ENCODE measurements at places on chromosomes 5 and 9.

GRCh38 chr5:180080486-180081280 lies 9.1 kb upstream of the RNF130 start:
- DNase-seq, result no peak

GRCh38 chr9:4494806-4495205 lies 4.5 kb downstream of the SLC1A1 start:
- no peak for DNase-seq

GRCh38 chr9:136567651-136568287 lies 21.9 kb upstream of the NOTCH1 start:
- DNase-seq, result no peak

- no peak for DNase-seq
These were observed 144.4 kb upstream of the TBCA start for GRCh38 chr5:77920359-77921058.

- no peak for DNase-seq
These were observed 1304.4 kb upstream of the CDH6 start for GRCh38 chr5:29889051-29889450.

DNA sequence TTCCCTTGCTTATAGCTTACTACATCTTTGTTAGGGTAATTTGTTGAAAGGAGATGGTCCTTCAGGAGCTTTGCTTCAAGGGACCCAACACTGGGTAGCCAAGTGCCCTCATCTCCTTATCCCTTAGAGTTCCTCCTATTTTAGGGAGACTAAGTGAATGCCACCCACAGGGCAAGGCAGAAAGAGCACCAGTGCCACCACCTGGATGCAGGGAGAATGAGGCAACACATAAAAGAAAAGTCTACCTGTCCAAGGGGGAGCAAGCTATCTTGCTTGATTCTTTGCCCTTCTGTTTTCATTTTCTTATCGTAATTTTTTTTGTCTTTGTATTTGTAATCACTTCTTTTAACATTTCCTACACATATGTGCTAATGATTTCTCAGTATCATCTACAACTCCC lies 205.5 kb downstream of the NPR3 start:
- peak; percentile 4 for DNase-seq

DNA sequence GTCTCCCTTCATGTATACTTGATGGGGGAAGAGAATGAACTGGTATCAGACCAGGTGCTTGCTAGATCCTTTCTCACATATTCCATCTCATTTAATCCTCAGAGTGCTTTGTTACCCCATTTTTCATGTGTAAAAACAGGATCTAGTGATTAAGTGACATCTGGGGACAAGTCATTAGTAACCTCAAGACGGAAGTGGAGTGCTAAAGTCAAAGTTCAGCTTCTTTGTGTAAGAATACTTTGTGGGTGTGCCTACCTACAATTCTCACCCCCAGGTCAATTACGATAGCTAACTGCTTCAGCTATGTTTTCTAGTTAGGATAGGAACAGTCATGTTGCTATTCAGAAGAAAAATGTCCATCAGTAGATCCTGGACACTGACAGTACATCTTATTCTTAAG lies 3.1 kb upstream of the FAM120AOS start:
- DNase-seq, result peak; percentile 38

GRCh38 chr5:56329652-56330051 lies 96.5 kb upstream of the ANKRD55 start:
- DNase-seq, result no peak

DNA sequence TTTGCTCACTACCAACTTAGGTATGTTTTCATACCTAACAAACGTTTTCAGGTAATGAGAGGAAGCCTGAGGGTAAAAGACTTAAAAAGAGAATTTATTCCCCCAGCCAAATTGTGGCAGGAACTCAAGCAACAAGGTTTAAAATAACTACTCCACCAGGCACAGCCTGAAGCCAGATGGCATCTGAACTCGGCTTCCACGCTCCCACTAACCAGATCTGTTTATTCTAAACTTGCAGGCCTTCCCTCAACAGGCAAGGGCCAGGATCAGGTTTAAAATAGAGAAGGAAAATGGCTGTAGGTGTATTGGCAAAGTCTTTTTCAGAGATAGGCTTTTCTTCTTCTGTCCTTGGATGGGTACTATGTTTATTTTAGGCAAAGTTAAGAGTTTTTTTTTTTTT lies 89.4 kb downstream of the OTULIN start:
- no peak for DNase-seq

DNA sequence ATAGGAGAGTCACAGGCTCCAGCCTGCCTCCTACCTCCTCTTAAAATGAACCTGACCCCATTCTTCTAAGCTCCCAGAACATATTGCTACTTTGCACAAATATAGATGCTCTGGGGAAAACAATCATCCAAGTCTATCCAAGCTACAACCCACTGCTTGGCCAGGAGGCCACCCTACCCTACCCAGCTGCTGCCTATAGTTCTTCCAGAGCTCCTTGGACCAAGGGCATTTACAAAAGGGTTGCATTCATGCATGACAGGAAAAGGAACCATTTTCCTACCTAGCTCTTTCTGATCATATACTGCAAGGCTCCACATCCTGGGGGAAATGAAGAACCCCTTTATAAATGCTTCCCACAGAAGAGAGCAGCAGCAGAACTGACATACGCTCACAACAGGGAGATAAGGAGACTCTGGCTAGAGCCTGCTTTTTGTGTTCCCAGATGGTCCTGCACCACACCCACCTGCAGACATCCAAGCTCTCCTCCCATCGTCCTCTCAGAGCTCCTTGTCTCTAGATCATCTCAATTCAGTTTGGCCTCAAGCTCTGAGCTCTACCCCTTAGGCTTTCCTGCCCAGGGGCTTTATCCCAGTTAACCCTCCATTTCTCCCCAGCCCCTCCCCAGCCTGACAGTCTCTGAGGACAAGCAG lies 185.5 kb downstream of the SPOCK1 start:
- DNase-seq, result no peak

DNA sequence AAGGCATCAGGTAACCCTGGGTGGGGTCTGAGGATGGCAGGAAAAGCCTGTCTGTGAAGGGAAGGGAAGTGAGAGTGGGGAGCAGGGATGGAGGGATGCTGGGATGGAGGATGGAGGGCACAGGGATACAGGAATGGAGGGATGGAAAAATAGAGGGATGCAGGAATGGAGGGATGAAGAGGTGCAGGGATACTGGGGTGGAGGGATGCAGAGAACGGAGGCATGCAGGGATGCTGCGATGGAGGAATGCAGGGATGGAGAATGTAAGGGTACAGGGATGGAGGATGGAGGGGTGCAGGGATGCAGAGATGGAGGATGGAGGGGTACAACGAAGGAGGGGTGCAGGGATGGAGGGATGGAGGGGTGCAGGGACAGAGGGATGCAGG lies 9.1 kb downstream of the PTGES2 start:
- no peak for DNase-seq

DNA sequence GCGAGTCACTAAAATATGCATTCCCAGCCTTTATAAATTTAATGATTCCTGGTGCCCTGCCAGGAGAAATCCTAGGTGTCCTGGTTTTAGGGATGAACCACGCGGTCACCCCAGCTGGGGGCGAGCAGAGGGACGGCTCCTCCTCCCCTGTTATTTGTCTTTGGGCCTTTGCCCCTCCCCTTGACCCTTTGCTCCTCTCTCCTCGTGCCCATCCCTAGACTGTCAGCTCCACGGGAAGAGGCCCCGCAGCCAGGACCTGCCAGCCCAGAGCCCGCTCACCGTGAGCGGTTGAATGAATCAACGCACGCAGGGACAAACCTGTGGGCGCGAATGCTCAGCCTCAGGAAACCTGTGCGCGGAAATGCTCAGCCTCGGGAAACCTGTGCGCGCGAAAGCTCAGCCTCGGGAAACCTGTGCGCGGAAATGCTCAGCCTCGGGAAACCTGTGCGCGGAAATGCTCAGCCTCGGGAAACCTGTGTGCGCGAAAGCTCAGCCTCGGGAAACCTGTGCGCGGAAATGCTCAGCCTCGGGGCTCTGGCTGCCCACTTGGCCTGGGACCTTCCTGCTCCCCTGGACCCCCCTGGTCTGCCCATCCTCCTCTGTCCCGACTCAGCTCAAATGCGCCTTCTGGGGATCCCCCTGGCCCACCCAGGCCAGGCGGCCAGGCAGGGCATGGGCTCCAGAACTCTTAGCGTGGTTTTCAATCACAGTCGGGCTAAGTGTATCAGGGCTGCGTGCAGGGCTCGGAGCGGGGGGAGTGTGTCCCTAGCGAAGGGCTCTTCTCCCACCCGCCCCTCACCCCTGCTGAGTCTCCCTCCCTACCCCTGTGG lies 140.5 kb upstream of the COL5A1 start:
- no peak for DNase-seq

DNA sequence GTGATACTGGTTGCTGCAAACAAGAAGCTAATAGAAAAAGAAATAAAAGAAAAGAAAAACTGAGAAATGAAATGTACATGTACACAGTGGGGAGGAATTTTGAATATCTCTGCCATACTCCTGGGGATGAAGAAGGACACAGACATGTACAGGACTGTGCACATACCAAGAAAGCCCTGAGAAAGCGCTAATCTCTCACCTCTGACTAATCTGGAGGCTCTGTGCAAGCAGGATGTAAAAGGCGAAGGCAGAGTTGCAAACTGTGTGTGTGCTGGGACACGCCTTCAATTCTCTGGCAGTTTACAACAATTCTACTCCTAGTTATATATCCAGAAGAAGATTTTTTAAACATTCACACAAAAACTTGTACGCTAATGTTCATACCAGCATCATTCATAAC lies 211.4 kb downstream of the KIAA0825 start:
- DNase-seq, result no peak

DNA sequence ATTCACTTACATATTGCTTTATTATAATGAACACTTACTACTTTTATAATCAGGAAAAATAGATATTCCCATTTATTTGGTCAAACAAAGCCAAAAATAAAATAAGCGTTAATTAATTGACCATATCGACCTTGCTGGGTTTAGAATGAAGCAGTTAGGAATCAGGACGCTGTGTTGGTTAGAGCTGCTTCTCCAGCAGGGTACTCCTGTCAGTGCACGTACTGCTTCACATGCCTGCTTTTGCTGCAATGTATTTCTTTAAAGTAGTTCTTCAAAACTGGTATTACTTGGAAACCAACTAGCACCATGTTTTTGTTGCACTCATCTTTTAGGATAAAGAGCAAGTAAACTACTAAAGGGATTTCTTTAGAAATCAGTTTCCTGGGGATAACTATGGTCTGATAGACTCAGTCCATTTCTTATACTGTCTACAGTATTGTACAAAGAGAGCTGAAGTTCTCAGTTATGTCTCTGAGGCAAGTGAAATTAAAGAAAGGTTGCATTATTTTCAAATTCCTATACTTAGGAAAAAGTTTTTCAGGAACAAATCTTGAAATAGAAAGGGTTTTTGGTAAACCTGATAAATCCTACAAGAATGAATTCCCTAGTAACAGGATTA lies 6.8 kb upstream of the TRMO start:
- no peak for DNase-seq

DNA sequence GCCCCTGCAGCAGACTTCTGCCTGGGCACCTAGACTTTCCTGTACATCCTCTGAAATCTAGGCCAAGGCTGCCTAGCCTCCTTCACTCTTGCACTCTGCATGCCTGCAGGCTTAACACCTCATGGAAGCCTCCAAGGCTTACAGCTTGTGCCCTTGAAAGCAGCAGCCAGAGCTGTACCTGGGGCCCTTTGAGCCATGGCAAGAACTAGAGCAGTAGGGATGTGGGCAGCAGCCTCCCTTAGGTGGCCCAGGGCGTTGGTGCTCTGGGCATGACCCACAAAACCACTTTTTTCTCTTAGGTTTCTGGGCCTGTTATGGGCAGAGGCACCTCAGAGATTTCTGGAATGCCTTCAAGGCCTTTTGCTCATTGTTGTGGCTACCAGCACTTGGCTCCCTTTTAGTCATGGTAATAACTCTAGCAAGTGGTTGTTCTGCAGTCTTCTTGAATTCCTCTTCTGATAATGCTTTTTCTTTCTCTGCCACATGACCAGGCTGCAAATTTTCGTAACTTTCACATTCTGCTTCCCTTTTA lies 606.2 kb downstream of the TLE4 start:
- DNase-seq, result no peak

- no peak for DNase-seq
These were observed 90.7 kb downstream of the CCDC192 start for GRCh38 chr5:127793879-127794278.

DNA sequence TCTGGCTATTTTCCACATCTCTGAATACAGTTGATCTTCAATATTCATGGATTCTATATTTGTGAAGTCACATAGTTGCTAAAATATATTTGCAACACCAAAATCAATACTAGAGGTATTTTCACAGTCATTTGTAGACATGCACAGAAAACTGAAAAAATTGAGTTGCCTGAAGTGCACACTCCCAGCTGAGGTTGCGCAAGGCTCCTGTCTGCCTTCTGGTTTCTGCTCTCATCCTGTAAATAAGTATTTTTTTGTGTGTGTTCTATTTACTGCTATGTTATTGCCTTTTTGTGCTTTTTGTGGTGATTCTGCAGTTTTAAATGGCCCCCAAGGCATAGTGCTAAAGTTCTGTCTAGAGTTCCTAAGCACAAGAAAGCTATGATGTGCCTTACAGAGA lies 371.1 kb upstream of the GRAMD2B start:
- DNase-seq, result no peak

DNA sequence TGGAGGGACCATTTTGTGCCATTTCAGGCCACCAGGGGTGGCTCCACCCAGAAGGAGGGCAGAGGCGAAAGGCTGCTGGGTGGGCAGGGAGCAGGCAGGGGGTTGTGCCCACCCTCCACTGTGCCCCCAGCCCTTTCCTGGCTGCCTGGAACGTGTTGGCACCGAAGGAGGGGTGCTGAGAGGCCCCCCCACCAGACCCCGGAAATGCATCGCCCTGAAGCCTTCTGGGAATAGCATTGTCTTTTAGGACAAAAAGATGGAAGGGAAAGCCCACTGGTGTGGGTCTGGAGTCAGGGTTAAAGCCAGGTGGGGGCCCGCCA lies 5.1 kb downstream of the NOXA1 start:
- no peak for DNase-seq

- DNase-seq, result no peak
These were observed 208.2 kb downstream of the AGTPBP1 start for GRCh38 chr9:85533538-85533937.

DNA sequence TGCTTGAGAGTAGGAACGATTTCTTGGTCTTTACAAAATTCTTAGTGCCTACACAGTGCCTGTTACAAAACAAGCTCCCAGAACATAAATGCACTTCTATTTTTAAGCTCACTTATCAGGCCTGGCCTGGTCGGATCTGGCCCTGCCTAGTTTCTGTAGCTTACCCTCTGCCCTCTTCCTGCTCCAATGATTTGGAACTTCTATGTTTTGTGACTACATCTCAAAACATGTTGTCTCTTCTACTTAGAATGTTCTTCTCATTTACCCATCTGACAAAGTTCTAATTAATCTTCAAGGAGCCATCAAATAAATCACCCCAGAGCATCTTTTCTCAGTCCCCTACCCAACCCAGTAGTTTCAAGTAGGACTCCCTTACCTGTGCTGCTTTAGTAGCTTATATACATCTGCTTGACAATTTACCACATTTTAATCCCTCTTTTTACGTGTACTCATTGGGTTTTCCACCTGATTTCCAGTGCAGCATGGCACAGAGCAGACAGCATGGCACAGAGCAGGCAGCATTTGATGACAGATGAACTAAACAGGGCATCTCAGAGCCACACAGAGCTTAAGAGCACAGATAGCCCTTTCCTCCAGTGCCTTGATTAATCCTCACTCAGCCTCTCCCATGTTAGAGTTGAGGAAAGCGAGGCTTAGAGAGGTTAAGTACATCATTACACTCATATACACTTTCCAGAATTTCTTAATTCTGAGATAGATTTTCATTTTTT lies 171.9 kb downstream of the MAPKAP1 start:
- DNase-seq, result no peak

- DNase-seq, result no peak
These were observed 8.1 kb downstream of the FAM193B start for GRCh38 chr5:177546258-177546741.
